ENCODE measurements at places on chromosomes 11 and 22. TPM values are rescaled to one million over a fixed set of nuclear protein-coding genes. Genes with fewer than 3 reads are reported as not detected.

The CNTF gene
- total RNA-seq, result 2.1 TPM

The PRODH gene
- total RNA-seq, result 11.6 TPM

The OR5A1 gene
- total RNA-seq, result not detected

DNA sequence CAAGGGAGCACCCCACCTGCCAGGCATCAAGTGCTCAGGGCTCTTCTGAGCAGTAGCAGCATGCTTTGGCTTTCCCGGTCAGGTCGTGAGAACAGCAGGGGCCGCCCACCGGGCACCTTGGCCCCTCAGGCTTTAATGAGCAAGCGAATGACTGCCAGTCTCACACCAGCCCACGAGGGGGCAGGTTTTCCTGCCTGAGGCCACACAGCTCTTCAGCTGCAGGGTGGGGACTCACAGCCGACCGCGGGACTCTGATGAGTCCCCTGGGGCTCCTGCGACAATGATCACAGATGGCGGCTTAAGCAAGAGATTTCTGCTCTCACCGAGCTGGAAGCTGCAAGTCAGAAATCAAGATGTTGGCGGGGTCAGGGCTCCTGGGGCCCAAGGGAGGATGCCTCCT lies 14.3 kb upstream of the FGF19 start:
- no peak for DNase-seq

DNA sequence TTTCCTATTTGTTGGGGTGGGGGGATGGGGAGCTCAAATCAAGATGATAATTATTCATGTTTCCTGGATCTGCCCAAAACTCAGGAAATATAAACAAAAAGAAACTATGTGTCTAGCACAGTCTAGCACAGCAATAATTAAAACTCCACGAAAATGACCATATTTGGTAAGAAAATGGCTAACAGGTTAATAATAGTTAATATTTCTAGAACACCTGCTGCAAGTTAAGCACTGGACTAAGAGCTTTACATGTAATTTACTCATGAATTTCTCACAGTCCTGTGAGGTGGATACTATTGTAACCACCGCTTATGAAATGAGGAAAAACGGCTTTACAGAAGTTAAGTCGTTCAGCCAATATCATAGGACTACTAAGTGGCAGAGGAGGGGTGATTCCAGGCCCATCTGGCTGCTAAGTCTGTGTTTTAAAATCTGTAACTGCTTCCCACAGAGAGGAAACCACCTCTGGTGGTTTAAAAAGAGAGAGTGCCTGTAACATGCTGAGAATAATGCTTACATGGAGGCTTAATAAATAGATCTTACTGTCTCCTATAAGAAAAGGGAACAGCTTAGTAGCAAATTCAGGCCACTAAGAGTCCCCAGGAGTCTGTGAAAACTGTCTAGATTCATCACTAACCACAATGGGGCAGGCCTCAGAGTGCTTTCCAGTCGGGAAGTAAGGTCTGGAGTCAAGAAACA lies 11.0 kb upstream of the AMOTL1 start:
- no peak for DNase-seq

GRCh38 chr11:65470433-65471049 lies 28.3 kb upstream of the MALAT1 start:
- no peak for DNase-seq

DNA sequence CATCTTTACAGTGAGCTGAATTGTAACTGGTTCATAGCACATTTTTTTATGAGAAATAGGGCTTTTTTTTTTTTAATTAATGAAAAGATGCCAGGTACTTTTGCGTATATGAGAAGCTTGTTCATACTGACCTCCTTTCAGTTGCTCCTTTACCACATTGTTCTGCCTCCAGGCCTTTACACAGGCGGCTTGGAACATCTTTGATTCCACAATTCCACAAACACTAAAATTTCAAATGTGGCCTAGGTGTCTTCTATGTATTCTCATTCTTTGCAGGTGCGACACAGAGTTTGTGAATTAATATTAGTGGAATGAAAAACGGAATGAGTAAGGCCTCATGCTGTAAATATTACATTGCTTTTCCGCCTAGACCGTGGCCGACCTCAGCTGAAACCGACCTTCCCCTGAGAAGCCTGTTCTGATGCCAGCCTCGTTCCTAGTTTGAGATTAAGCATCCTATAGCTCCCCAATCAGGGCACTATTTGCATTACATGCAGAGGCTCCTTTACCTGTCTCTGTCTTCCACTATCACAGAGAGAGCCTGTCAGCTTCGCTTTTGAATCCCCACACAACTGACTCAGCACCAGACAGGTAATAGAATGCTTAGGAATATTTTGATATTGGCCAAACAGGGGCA lies 125.8 kb downstream of the LDLRAD3 start:
- DNase-seq, result no peak

DNA sequence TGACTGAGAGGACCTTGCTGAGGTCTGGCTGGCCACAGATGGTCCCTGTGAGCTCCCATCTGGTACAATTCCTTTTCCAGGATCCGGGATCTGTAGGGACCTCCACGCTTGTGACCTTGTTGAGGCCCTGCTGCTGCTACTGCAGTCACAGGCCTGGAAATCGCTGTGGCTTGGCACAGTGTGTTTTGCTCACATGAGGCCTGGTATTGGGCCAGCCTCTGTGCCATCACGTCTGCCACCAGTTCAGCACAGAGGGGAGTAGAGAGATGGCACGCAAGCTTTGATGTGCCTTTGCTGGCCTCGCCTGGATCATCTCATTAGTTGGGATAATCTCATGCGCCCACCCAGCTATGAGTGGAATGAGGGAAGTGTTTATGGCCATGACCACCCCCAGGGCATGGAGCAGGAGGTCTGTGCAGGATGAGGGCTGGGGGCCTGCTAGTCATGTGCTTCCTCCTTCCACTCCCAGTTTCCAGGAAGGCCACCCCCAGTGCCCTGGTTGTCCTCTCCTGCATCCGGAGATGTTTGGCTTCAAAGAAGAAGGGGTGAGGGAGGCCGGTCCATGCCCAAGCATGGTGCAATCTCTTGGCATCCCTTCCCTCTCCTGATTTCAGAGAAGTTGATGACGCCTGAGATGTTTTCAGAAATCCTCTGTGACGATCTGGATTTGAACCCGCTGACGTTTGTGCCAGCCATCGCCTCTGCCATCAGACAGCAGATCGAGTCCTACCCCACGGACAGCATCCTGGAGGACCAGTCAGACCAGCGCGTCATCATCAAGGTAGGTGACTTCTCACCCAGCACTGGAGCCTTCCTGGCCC lies 22.4 kb downstream of the DERL3 start:
- no peak for DNase-seq

- no peak for DNase-seq
Measured at GRCh38 chr11:77828926-77829325, 8.0 kb downstream of the AAMDC start.

DNA sequence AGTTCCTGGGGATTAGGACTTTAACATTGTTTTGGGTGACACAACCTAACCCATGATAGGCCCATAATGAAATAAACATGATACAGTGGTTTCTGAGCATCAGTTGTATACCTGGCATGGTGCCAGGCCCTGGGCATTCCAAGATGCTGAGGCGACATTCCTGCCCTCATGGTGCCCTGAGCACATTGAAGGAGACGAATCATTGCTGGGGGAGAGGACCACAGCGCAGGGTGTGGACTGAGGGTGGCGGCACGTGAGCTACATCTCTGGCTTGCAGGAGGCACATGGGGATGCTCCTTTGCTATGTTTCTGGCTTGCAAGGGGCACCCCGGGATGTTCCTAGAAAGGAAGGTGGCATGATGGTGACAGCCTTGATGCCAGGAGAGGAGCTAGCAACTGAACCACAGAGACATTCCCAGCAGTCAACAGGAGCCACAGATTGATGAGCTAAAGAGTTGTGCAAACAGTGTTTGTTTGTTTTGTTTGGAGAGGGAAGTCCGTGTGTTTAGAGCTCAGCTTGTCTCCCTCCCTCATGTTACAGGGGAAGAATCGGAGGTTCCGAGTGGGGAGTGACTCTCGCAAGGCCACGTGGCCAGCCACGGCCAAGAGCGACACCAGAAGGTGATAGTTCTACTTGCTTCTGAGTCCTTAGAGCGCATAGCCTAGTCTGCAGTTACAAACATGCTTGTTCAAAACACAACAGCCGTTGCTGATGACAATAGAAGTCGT lies 106.4 kb downstream of the MIAT start:
- no peak for DNase-seq

- DNase-seq, result no peak
Measured at GRCh38 chr11:117931331-117931950, 2.2 kb upstream of the TMPRSS13 start.

All from colonic mucosa (tissue), 4 donors.